ENCODE measurements at places on chromosomes 2 and 18.

GRCh38 chr2:38376346-38377049 lies 575 bp downstream of the ATL2 start:
- DNase-seq, result no peak

DNA sequence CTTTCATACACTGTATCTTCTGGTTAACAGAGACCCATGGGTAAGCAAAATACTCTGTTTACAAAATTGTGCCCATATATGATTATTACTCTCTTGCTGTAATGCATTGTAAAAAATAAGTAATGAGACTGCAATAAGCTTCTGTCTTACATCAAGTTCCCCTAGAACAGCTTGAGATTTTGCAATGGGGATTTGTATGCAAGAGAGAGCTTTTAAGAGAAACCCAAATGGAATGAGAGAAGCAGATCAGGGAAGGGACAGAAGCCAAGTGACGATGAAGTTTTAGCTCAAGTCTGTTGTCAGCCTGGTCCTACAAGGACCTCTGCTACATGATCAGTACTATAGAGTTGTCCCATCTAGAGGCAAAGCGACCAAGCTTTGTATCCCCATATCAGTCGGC lies 218.1 kb upstream of the VWC2L start:
- DNase-seq, result no peak

DNA sequence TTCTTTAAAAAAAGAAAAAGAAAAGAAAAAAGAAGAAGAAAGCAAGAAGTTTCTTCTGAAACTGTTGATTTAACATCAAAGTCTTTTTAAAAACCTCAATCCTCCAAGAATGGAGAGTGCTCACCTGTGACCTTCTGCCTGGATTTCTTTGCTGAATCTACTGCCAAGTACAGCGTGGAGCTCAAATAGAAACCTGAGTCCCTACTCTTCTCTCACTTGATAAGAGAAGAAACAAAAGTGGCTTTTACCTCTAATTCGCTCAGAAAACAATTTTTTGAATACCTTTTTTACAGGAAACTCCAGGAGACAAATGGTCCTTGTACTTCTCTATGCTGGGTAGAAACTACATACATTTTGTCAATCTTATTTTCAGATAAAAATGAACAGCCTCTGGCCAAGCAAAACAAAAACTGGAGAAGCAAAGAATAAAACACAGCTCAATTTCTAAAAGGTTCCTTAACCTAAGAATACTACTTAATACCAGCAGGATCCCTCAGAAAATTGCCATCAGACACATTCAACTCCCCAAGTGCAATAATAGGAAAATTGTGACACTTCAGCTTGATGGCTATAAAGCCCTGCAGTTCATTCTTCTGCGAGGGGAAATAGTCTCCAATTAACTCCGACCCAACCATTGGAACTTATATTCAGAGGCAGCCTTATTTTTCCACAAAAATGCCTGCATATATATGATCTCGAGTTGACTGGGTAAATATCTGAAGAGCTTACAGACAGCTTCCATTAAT lies 85.8 kb downstream of the GRB14 start:
- DNase-seq, result no peak

GRCh38 chr18:3851159-3851558 lies 401.2 kb downstream of the TGIF1 start:
- DNase-seq, result no peak

DNA sequence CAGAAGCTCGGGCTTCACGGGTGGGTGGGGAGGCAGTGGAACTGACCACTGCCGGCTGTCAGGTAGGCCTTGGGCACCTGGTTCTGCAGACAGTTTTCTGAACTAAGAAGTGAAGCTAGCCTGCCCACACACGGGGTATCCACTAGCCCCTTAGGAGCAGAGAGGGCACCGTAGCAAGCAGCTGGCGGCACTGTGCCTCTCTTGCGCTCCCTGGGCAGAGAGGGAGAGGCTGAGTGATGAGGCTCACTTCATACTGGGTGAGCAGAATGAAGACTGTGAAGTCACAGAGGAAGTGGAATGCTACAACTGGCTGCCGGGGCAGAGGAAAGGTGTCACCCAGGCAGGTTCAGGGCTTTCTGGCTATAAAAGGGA lies 753 bp downstream of the ITPRIPL1 start:
- DNase-seq, result no peak

DNA sequence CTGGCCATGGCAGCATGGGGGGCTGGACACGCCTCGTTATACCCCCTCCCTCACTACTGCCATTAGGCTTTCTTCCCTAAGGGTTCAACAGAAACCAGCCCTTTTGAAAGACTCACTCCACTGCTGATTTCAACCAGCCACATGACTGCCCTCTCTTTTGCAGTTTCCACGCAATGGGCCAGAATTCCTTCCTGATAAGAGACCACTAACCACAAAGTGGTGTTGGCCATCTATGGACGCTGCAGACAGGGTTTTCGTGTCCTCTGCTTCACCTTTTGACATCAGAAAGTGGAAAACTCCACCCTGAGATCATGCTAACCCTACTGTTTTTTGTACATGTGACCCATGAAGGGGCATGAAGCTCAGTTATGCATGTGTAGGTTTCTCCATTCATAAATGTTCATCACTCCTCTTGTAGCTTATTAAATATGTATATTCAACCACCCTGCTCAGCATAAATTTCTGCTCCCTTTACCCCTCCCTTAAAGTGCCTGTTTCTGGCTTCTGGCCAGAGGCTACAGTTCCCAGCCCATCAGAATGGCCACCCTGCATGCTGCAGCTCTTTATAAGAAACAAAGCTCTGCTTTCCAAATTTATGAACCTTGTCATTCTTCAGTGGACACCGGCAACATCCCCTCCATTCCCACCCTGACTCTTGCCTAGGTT lies 106.6 kb upstream of the MSH6 start:
- no peak for DNase-seq

DNA sequence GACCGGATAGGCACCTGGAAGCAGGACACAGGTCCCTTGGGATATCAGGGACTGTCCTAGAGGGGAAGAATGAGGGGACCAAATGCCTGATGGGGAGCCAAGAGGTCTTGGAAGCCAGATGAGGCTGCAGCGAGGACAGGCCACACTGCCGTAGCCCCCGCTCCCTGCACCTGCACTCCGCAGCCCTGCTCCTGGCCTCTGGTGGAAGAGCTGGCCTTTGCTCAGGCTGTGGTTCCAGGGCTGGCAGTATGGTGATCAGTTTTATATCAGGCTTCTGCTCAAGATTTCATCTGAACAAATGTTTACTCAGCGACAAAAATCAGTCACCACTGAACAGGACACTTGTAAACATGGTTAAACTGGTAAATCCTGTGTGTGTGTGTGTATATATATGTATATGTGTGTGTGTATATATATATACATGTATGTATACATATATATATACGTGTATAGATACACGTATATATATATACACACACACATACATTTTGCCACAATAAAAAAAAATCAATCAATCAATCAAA lies 52.5 kb upstream of the TAF1B start:
- no peak for DNase-seq

DNA sequence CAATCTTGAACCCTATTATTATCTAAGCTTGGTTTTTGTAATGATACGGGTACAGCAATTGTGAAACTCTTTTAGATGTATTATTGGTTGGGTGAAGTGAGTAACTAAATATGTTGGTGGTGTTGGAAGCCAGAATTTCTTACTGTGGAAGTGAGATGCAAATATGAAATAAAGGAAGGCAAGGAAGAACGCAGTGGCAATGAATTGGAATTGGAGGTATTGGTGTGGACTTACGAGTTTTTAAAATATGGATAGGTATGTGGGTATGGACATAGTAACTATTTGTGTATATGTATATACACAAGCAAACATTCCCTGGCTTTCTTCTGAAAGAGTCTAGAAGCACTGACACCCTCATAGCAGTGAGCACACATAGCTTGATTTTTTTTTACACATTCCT lies 105.8 kb downstream of the RAB3GAP1 start:
- no peak for DNase-seq
